Frontal cortex (tissue), 4 donors: ENCODE measurements at places on chromosomes 5 and 9.
A peak's percentile ranks its signal among the peaks of the same experiment; 100 is the strongest.

- no peak for DNase-seq
These were observed at the start of gene OR2S2 for GRCh38 chr9:35958104-35958837. Gene OR2S2 (minus strand): TSS chr9:35958154. CDS start chr9:35958098, 56 bp downstream.

DNA sequence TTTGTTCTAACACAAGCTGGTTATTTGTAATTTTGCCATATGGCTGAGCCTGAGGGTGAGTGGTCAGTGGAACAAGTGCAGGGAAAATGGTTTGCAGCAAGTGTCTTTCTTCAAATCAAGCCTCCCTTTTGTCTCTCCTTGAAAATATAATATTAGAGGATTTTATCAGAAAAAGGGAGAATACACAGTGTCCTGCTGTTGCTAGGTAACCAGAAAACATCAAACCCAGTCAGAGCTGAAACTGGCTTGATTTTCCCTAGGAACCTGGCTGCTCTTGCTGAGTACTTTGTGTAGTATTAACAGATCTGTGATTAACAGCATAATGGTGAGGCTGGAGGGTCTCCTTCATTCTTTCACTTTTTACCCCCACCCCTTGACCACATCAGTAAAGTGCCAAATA lies 314.0 kb downstream of the ARHGEF28 start:
- DNase-seq, result no peak

- no peak for DNase-seq
These were observed 4.4 kb upstream of the OR2S2 start for GRCh38 chr9:35962126-35962906.

DNA sequence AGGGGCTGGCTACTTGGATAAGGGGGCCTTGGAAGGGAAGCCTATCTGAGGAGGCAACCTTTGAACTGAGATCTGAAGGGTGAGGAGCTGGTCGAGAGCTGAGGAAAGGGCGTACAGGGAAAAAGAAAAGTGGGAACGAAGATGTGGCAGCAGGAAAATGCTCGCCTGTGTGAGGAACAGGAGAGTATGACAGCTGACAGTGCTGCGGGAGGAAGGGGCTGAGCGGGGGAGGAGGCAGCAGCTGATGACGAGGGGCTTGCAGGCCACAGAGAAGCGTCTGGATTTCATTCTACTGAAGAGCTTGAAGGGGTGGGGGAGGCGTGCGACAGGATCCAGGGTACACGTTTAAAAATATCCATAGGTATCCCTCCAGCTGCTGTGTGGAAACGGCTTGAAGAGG lies 28.9 kb downstream of the SH3PXD2B start:
- DNase-seq, result no peak

GRCh38 chr5:82066791-82067190 lies 95.0 kb downstream of the ATG10 start:
- DNase-seq, result no peak

- no peak for DNase-seq
These were observed 224.5 kb downstream of the GADD45G start for GRCh38 chr9:89829346-89829745.

GRCh38 chr5:139569270-139569955 lies 8.3 kb downstream of the UBE2D2 start:
- DNase-seq, result no peak

- DNase-seq, result no peak
These were observed 222.4 kb downstream of the TSSK1B start for GRCh38 chr5:113212244-113212920.

GRCh38 chr9:99977033-99977792 lies 70.8 kb downstream of the STX17 start:
- DNase-seq, result no peak

DNA sequence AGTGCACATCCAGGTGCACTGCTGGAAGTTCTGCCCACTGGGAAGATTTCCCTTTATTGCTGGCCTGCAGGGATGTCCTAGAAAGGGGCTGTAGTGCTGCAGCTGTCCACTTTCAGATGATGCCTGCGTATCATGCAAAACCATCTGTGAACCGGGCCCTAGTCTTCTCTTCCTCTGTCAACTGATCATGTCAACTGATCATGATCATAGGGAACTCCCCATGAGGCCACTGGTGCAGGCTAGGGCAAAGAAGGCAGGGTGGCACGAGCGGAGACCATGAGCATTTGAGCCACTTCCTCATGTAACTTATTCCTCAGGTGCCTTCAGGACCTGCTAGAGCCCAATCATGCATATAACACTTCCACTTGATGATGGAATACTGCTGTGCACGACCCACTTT lies 4.5 kb upstream of the HSDL2 start:
- DNase-seq, result no peak

GRCh38 chr5:115850744-115851416 lies 9.1 kb downstream of the AP3S1 start:
- DNase-seq, result no peak

GRCh38 chr9:79779901-79780300 lies 208.1 kb downstream of the TLE4 start:
- DNase-seq, result no peak

GRCh38 chr5:180238631-180239030 lies 29.6 kb upstream of the RASGEF1C start:
- no peak for DNase-seq

DNA sequence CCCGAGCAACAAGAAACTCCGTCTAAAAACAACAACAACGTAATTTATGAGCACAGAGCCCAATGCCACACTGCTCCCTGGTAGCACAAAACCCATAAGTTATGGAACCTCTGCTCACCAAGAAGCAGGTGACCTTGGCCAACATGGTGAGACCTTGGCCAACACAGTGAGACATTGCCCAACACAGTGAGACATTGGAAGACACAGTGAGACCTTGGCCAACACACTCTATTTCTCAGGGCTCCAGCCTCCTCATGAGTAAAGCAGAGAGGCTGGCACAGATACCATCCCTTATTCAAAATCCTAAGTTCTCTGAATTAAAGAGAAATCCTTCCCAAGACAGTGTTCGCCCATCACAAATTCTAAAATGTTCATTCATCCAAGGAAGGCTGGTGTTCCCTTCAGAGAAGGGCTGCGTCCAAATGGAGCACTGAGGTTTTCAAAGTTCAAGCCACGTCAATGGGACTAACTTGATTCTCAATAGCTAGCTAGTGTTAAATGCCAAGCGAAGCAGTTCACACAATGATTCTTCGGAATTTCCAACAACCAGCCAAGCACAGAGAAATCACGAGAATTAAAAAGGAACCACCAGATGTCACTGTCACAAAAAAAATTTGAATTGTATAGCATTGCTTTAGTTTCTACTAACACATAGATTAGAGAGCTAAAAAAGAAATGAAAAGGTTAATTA lies 29.5 kb downstream of the TTC39B start:
- peak; percentile 17 for DNase-seq

DNA sequence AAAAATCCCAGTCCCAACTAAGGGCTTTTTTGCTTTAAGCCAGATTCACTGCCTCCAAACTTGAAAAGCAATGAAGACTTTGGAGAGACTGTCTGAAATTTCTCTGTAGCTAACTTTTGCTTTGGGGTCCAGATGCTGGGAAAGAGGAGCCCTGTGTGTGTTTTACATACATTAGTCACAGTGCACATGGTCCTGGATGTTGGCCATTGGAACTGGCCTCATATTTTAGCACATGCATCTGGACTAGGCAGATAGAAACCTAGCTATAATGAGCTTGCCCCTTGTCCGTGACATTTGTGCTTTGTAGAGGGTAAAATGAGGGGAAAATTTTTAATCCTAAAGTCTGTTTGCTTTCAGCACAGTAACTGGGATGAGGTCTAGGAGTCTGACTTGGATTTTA lies 421.7 kb downstream of the CDK5RAP2 start:
- DNase-seq, result no peak

- no peak for DNase-seq
These were observed 88.4 kb upstream of the DNAH5 start for GRCh38 chr5:14032918-14033317.

- DNase-seq, result no peak
These were observed 40.0 kb upstream of the SMC5 start for GRCh38 chr9:70218767-70219166.

DNA sequence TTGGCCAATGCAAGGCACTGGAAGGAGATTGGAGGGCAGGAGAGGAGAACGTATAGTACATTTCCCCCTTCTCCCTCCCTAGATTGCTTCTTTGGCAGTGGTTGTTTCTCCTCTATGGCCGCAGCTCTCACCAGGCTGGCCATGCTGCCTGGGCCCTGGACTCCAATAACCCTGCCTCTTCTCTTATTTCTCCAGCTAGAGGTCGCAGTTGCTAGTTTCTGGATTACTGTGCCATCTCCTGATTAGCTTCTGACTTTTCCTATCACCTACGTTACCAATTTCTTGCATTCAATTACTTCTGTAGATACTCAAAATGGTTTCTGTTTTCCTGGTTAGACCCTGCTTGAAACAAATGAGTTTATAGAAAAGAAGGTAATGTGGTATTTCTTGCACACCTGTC lies 2.4 kb upstream of the MACIR start:
- DNase-seq, result no peak

DNA sequence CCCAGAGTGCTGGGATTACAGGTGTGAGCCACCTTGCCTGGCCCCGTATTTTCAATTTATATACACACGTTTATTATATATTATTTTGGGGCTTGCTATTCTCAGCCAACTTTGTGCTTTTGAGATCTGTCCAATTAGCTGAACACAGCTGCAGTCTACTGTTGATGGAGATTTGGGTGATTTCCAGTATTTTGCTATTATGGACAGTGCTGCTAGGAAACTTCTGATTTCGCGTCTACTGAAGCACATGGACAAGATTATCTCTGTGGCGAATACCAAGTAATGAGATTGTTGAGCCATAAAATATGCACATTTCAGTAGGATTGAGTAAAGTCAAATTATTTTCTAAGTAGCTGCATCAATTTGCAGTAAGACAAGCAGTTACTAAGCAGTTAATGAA lies 1731.2 kb upstream of the CDH6 start:
- no peak for DNase-seq

- DNase-seq, result no peak
These were observed 99.5 kb downstream of the INSYN2B start for GRCh38 chr5:169880785-169881184.

DNA sequence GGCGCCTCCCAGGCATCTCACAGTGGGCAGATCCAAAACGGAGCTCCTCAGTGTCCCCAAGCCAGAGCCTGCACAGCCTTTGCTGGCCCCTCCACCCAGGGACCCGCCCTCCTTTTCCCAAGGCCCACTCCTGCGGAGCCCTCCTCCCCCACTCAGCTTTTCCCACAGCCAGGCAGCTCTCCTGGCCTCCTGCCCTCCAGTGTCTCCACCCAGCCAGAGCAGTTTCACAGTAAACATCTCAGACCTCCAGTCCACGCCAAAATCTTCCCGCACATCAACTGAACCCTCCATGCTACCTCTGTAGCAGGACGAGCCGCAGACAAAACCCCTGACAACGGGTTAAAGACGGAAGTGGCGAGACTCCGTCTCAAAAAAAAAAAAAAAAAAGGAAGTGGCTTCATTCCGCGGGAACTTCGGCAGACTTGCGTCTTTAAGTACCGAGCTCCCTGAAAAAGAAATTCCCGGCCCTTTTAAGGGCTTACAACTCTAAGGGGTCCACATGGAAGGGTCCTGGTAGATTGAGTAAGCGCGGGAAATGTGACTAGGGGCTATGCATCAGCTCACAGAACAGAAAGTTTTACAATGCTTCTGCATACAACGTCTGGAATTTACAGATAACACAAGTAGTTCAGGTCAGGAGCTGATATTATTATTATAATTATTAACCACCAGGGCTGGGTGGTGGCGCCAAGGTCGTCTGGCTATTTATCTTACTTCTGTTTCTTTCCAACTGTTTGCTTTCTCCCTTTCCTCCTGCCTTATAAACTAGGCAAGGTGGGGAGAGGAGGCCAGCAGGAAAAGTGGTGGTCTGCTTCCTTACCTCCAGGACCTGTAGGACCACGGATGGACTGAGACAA lies 11.4 kb upstream of the GRIN1 start:
- DNase-seq, result no peak

DNA sequence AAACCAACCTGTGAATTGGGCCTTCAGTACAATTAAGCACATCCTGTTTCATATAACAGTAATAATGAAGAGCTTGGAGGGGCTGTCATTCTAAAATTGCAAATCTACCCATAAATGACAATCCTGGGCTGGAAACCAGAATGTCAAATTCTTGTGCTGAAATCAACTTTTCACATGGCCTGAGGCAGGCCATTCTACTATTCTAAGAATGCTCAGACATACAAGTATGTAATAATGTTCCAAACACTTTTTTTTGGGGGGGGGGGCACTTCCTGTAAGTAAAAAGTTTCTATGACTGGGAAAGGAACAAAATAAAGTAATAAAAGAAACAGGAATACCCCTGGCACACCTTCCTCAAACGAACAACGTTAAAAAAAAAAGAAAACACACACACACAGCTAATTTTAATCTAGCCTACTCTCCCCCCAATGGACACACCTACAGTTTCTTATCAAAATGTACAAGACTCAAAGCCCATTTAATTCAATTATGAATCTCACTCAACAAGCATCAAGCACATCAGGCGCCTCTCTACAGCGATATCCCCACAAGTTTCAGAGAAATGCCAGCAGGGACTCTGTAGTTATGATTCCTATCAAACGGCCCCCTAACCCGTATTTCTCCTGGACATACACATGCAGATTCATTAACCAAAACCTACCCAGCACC lies 1.4 kb downstream of the ETF1 start:
- DNase-seq, result no peak

- no peak for DNase-seq
These were observed 151.6 kb upstream of the MEF2C start for GRCh38 chr5:89034588-89034987.

DNA sequence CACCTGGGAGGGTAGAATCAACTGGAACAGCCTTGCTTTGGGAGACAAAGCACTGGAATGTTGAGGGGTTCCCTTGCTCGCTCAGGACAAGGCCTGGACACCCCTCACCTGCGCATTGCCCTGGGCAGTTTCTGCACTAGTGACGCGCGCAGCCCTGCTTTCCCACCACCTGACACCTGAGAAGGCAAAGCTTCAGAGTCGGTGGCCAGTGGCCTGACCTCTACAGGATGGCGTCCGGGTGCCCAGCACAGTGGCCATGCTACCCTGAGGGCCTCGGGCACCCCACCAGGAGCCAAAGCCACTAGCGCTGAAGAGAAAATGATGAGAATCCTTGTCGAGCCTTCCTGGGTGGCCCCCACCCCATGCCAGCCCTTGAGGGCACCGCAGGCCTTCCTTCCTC lies 161.3 kb downstream of the OLFM1 start:
- no peak for DNase-seq

- no peak for DNase-seq
These were observed 93.5 kb downstream of the PPP2R2B start for GRCh38 chr5:146785065-146785464.

- no peak for DNase-seq
These were observed 25.6 kb downstream of the ANKRD55 start for GRCh38 chr5:56207537-56207936.

DNA sequence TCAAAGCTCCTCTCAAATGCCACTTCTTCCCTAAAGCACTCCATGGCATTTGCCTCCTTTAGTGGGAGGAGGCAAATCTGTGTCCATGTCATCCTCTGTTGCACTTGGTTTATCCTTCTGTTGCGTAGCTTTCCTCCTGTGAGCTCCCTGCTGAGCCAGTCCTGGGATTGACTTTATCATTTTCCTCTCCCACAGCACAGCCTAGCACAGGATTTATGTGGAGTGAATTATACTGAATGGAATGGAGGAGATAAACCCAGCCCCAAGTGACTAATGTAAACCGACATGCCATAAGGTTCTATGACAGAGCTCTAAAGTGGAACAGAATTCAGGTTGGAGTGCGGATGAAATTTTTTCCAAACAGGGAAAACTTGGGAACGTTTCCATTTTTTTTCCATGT lies 26.4 kb upstream of the TOMM5 start:
- no peak for DNase-seq
